ENCODE measurements at places on chromosomes 4 and X.
A peak's percentile ranks its signal among the peaks of the same experiment; 100 is the strongest.

GRCh38 chrX:150899191-150899757 is 806 bp upstream of the CD99L2 start:
- peak; percentile 22 for DNase-seq

GRCh38 chr4:7859326-7859725 is 80.3 kb downstream of the AFAP1 start:
- DNase-seq: no peak

DNA sequence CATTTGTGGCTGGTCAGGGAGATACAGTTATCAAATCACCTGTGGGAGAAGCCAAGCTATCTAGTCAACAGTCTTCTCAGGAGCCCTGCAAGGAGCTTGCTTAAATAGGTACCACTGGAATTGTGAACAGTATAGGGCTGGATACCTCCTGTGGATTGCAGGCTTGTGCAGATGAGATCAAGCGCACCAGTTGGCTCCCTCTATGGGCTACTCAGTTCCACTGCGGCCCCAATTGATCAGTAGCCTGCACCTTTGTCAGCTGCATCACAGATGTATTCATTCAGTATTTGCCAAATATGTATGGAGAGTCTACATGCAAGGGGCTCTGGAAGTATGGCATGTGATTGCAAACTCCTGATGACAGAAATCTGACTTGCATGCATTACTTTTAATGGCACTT is 28.6 kb downstream of the TEX13A start:
- DNase-seq: no peak

- DNase-seq: no peak
Measured at GRCh38 chrX:39826813-39827543, 270.8 kb downstream of the BCOR start.

DNA sequence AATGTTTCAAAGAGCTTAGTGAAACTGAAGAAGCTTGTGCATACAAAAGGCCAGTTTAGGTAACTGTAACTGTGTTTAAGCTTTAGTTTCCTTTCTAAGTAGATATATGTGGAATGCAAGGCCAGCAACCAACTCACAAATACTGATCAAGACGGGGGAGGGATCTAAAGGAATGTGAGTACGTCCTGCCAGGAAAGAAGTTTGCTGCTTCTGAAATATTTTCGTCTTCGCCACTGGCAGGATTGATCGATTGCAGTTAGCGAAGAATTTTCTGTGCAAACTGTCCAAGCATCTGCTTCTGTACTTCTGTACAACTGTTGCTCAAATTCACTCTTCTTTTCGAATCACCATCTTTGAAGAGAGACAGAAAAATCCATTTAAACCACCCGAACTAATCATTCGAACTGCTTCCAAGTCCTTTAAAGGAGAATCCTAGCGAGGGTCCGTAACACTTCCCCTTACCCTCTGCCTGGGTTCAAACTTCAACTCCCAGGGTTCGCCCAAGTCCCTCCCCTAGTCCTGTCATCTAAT is 373 bp upstream of the INTS6L start:
- DNase-seq: no peak

DNA sequence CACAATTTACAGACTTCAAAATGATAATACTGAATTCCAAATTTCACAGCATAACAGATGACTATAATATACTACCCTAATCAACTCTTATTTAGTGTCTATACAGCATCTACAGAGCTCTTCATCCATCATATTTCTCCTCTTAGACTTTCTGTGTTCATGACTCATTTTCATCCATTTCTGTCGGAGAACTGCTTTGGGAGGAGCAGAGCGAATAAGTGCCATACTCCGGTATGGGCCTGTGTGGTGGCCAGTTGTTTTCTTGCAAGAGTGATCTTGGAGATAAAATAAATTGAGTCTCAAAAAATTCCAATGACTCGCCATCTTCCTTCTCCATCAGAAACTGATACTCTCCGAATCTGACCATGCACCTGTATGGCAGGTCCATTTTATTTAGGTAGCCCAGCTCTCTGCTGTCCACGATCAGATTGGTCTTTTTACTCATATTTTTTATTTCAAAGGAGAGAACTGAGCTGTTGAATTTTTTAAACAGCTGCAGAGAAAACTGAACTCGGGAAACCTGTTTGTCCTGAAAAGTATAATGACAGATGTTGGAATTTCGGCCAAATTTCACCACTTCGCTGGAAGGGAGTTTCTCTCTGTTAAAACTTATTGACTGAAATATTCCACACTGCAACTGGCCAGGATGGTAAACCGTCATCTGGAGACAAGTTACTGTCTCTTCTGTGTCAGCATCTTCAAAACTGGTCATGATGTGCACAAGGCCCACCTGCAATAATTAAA is 7.8 kb downstream of the TIFA start:
- no peak for DNase-seq

GRCh38 chrX:16822723-16823122 is 36.5 kb downstream of the TXLNG start:
- no peak for DNase-seq

GRCh38 chr4:74751247-74751646 is 43.1 kb downstream of the BTC start:
- no peak for DNase-seq

GRCh38 chr4:89488736-89489135 is 181.1 kb upstream of the GPRIN3 start:
- DNase-seq: no peak

DNA sequence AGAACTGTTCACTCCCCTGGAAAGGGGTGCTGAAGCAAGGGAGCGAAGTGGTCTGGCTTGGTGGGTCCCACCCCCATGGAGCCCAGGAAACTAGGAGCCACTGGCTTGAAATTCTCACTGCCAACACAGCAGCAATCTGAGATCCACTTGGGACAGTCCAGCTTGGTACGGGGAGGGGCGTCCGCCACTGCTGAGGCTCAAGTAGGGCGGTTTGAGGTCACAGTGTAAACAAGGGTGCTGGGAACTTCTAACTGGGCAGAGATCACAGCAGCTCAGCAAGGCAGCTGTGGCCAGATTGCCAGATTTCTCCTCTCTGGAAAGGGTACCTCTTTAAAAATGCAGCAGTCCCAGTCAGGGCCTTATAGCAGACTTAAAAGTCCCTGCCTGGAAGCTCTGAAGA is 53.9 kb upstream of the GALNTL6 start:
- DNase-seq: no peak

DNA sequence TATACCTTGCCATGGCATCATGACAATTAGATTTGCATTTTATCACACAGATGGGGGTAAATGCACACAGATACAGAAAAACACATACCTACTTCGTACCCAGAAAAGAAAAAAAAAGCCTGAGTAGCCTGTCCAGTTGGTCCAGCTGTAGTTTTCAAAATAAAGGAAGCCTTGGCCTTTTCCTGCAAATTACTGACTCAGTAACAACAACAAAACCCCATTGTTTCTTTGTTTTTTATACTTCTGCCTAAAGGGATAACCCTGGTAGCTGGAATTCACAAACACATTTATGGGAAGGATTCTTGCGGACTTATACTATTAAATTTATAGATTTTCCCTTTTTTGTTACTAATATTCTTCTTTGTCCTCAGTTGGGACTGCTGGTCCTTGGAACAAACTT is 156.4 kb upstream of the PCDH10 start:
- DNase-seq: no peak

DNA sequence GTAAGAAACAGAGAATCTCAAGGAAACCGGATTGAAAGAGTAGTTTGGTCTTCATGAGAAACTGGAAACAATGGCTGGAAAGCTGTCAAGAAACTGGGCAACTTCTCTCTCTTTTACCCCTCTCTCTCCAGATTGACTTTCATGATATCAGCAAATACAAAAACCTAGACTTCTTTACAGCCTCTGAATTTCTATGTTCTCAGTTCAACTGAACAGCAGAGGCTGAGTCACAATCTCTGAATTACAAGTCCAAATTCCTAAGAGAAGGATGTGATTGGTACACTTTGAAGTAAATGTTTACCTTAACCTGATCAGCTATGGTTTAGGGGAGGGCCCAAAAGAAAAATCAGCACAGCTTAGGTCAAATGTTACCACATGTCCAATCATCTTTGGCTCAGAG is 974.9 kb downstream of the RPA4 start:
- no peak for DNase-seq

- no peak for DNase-seq
Measured at GRCh38 chr4:122458625-122459024, 2.1 kb upstream of the IL2 start.

- DNase-seq: no peak
Measured at GRCh38 chr4:56657128-56657527, 24.0 kb downstream of the HOPX start.

DNA sequence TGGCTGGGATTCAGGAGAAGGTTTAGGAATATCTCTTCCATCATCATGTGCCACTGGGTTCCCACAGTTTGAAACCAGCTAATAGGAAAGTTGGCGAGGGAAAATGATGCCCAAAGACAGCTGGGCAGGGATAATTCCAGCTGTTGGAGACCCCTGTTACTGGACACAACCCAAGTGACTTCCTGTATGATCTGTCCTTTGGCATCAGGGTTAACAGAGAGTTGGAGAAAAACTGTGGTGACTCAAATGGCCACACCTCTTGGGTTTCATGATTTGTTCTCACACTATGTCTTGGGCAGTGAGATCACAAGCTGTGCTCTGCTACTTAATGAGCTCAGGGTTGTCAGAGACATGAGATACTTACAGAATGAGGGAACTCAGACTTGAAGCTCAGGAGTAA is 3.8 kb downstream of the FGF16 start:
- DNase-seq: no peak

DNA sequence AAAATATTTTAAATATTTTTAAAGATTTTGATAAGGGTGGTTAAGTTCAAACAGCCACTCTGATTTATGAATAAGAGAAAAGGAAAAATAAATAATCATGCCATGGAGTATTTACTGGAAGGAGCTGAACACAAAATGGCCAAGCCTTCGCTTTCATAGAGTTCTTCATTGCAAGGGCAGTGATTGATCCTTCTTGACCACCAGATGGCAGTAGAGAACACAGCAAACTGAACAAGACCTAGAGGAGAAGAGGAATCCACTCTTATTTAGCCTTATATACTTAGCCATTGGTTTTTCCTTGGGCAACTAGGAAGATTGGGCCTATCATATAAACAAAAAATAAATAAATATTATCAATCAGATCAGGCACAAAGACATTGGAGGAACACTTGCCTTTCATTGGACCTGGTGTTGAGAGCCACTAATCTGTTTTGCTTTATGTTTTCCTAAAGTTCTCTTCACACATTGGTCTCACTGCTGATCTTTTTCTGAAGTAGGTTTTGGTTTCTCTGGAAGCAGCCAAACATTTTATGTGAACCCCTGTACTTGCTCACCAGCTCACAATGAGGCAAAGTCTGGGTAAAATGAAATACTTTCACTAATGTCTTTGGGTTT is 58.1 kb upstream of the PARM1 start:
- no peak for DNase-seq

GRCh38 chrX:150329868-150330267 is 33.2 kb upstream of the MAMLD1 start:
- no peak for DNase-seq

GRCh38 chr4:5712517-5712916 is 1.5 kb downstream of the EVC start:
- no peak for DNase-seq

- DNase-seq: no peak
Measured at GRCh38 chr4:6123541-6123940, 76.8 kb downstream of the JAKMIP1 start.

GRCh38 chrX:8037593-8038348 is 110.6 kb upstream of the PNPLA4 start:
- no peak for DNase-seq

DNA sequence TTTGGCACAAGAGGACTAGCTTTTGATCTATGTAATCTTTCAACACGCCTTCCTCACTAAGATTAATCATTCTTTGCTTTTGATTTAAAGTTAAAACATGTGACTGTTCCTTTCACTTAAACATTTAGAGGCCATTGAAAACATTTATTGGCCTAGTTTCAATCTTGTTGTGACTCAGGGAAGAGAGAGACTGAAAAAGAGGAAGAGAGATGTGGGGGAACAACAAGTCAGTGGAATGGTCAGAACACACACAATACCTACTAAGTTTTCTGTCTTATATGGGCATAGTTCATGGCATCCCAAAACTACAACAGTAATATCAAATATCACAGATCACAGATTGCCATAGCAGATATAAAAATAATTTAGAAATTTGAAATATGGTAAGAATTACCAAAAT is 812.9 kb upstream of the AGA start:
- no peak for DNase-seq

GRCh38 chrX:133369065-133369464 is 46.2 kb downstream of the GPC4 start:
- no peak for DNase-seq

DNA sequence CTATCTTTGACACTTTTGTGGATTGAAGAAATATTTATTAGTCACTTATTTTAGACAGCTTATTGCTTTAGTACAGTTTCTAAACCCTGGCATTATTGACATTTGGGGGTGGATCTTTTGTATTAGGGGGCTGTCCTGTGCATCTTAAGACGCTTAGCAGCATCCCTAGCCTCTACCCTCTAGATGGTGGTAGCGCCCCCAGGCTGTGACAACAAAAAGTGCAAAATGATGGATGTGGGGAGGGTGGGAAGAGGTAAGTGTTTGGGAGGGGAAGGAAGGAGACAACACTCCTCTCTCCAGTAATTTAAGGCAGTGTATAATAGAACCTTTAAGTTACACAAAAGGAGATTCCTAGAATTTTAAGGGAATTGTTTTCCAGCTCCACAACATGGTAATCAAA is 1210.6 kb downstream of the C4orf33 start:
- DNase-seq: no peak

DNA sequence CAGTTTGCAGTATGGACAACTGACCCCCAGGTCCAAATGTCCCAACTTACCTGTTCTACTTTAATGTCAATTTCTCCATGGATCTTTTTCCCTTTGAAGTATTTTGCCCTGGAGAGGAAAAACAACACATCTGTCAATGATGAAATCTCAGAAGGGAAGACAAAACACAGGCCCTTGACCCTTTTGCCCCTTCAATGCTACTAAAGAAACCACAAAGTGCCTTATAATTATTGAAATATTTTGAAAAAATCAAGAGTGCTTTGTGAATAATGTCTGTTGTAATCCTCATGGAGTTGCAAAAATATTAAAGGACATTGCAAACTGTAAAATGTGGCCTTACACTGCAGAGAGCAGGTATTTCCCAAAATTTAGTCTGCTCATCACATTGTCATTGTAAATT is 12.6 kb downstream of the SYN1 start:
- DNase-seq: no peak

DNA sequence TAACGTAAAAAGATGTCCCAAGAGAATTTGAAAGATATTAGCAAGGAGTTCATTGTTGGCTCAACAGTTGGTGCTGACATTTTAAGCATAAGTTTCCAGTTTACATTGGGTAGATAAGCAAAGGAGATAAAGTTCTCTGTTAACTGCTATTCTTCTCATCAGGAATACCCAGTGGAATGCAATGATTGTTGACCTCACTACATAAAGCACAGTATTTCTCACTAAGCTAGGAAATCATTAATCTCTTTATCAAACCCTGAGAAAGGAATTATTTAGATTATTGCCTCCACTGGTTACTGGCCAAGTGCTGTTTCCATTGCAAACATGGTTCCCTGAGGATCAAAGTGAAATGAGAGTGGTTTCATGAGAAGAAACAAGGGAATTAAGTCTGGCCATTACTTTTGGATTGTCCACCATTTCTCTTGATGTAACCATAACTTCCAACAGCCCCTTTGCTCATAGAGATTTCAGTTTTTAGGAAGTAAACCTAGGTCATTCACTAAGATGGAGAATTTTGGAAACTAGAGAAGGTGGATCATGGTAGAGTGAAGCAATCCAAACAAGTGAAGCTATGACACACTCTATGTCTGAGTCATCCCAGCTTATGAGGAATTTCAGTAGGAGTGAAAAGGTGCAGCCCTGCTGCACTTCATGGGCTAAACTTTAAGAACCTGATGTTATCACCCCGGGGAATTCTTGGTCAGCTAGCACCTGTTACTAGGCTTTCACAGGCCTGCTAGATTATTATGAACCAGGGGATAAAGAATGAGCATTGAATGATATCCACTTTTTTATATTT is 163.4 kb downstream of the AREG start:
- no peak for DNase-seq

Measured in uterus (tissue), 4 donors.